Nephron progenitor cell (in vitro differentiated cells): ENCODE measurements at places on chromosomes 5 and 9.

DNA sequence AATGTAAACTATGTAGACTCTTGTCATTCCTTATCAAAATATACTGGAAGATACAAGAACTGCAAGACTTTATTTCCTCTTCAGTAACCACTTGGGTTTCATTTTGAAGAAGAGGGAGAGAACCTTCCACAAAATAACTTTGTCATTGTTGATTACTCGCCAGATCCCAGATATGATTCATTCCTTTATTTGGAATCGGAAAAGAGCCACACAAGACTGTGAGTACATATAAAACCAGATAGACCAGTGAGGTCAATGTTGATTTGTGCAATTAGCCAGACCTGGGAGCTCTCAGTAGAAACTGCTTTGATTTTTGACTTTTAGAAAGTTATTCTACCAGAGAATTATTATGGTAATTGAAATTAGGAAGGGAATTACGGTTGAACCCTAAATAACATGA, 146.1 kb downstream of the TMEM167A start:
- peaks cover 9% of the 10 kb centered on the region for H3K4me1 ChIP-seq
- no peaks in the 10 kb centered on the region for H3K27me3 ChIP-seq
- no peak overlapping the region for H3K27ac ChIP-seq
- peaks cover 9% of the 10 kb centered on the region for H3K36me3 ChIP-seq

DNA sequence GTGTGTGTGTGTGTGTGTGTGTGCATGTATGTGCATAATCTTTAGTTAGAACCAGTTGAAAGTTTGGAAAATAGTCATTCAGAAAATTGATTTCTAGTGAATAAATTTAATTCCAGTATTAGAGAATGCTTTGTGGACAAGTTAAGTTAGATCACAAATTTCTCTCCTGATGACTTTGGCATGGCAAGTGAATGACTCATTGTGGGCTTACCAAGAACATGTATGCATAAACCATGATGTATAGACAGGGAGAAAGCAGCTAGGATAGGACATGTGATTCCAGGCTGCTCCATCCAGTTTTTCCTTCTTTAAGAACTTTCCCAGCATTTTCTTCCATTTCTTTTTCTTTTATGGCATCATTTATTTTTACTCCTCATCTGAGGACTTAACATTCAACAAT, 85.7 kb upstream of the SGCD start:
- H3K27ac ChIP-seq = no peak overlapping the region
- no peaks in the 10 kb centered on the region for H3K4me1 ChIP-seq
- DNase-seq = no peak
- no peak overlapping the region for H3K4me3 ChIP-seq

DNA sequence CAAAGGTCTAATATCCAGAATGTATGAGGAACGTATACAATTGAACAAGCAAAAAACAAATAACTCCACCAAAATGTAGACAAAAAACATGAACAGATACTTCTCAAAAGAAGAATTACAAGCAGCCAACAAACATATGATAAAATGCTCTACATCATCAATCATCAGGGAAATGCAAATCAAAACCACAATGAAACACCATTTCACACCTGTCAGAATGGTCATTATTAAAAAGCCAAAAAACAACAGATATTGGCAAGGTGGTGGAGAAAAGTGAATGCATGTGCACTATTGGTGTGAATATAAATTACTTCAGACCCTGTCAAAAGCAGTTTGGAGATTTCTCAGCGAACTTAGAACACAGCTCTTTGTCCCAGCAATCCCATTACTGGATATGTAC, 313.8 kb downstream of the ARRDC3 start:
- peaks cover 49% of the 10 kb centered on the region for H3K36me3 ChIP-seq
- H3K27ac ChIP-seq = no peak overlapping the region
- no peak overlapping the region for H3K4me3 ChIP-seq

DNA sequence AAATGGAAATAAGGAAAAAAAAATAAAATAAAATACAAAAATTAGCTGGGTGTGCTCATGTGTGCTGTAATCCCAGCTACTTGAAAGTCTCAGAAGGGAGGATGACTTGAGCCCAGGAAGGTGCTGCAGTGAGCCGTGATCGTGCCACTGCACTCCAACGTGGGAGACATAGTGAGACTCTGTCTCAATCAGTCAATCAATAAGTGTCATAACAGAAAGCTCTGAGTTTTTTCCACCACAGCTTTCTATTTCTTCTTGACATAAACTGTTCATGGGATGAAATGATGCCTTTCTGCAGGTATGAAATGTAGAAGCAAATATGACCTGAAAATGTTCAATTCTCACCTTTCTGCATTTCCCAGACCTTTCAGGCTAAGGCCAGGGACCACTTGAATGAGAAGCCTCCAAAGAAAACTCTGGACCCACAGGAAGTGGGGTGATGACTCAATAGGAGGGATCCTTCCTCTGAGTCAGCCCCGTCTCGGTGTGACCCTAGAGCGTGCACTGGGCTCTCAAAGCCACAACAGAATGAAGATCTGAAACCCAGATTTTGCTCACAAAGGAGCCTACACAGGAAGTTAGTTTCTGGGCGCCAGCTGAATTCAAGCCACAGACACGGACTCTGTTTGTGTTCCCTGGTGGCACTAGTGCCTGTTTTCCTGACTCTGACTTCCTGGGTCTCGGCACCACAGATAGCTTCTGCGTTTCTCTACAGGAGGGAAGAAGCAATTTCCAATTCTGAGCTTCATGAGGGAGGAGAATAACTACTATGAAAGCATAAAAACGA, 62.0 kb downstream of the ANKH start:
- peaks cover 5% of the 10 kb centered on the region for H3K36me3 ChIP-seq
- no peak overlapping the region for H3K27ac ChIP-seq
- no peaks in the 10 kb centered on the region for H3K27me3 ChIP-seq

GRCh38 chr9:124708633-124709291, 62.3 kb downstream of the NR6A1 start:
- peaks cover 16% of the 10 kb centered on the region for H3K4me1 ChIP-seq
- no peaks in the 10 kb centered on the region for H3K27me3 ChIP-seq
- peaks cover 66% of the 10 kb centered on the region for H3K36me3 ChIP-seq
- no peak overlapping the region for H3K4me3 ChIP-seq
- H3K27ac ChIP-seq = no peak overlapping the region

DNA sequence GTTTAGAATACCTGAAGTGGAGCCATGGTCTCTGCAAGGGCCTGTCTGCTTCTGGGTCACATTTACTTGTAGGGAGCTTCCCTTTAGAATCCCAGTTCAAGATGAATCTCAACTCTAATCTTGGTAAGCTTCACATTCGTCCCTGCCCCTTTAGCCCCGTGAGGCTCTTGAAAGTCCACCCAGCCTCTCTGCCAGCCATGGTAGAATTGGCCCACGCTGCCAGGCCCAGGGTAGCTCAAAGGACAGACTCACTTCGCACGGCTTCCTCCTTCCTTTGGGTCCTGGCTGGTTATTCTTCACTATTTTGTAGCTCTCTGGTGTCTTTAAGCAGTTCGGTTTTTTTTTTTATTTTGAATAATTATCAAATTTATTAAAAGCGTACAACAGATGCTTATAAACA, 28.6 kb upstream of the NKX2-5 start:
- H3K27me3 ChIP-seq = peaks cover 85% of the 10 kb centered on the region
- H3K4me3 ChIP-seq = no peak overlapping the region
- peaks cover 25% of the 10 kb centered on the region for H3K4me1 ChIP-seq
- no peak for DNase-seq

DNA sequence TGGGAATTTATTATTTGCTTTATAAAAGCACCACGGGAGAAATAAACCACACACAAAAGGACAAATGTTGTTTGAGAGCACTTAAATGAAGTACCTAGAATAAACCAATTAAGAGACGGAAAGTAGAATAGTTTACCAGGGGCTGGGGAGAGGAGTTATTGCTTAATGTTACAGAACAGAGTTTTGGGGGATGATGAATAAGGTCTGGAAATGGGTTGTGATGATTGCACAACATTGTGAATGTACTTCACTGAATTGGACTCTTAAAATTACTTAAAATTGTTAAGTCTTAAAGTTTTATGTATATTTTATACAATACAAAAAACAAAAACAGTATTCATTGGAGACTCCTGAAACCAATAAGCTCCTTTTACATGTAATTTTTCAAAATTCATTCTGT, 1.5 kb downstream of the ZBTB43 start:
- peaks cover 4% of the 10 kb centered on the region for H3K36me3 ChIP-seq
- peaks cover 23% of the 10 kb centered on the region for H3K27me3 ChIP-seq
- peak overlapping the region; percentile 96 for H3K4me3 ChIP-seq
- H3K4me1 ChIP-seq = peaks cover 38% of the 10 kb centered on the region

- no peak overlapping the region for H3K4me3 ChIP-seq
- peaks cover 77% of the 10 kb centered on the region for H3K4me1 ChIP-seq
- DNase-seq = no peak
- H3K27ac ChIP-seq = peak overlapping the region; percentile 89
Measured at GRCh38 chr5:80151890-80152289, 104.0 kb downstream of the SERINC5 start.

DNA sequence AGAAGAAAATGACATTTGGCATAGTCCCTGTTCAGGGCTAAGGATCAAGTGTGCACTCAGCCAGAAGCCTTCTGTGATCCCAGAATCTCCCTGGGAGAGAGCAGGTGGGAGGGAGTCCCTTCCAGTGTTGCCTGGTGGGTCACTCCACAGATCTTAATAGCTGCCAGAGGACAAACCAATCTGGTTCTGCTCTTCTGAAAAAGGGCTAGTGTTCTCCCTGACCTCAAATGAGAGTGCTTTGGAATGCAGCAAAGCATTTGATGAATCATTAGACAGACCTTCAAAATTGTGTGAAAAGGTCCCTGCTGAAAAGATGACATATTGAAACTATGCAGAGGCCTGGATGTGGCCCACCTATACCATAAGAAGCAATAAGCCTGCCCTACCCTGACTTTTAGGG, 339.7 kb downstream of the TMEM232 start:
- H3K27me3 ChIP-seq = no peaks in the 10 kb centered on the region
- no peak overlapping the region for H3K27ac ChIP-seq
- H3K4me1 ChIP-seq = peaks cover 30% of the 10 kb centered on the region
- no peak overlapping the region for H3K4me3 ChIP-seq
- no peak for DNase-seq

GRCh38 chr5:68565427-68565826, 349.9 kb downstream of the PIK3R1 start:
- H3K4me3 ChIP-seq = no peak overlapping the region
- peaks cover 4% of the 10 kb centered on the region for H3K27me3 ChIP-seq
- H3K4me1 ChIP-seq = peaks cover 9% of the 10 kb centered on the region
- no peak for DNase-seq

DNA sequence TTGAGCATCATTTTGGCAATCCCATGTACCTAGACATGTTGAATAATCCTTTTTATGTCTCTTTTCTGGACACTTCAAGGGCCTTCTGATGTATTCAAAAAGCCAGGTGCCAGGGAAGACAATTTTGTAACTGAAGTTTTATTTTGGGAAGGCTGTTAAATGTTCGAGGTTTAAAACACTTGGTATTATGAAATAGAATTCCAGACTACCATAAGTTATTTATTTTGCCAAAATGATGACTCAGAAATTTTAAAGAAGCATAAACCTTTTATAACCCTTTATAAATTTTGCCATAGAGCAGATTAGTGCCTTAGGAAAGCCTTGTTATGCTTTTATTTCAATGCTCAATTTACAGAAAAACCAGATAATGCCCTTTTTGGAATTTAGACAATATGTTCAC, 30.3 kb upstream of the UHRF2 start:
- H3K4me3 ChIP-seq = no peak overlapping the region
- no peak overlapping the region for H3K27ac ChIP-seq
- H3K36me3 ChIP-seq = no peaks in the 10 kb centered on the region
- H3K4me1 ChIP-seq = no peaks in the 10 kb centered on the region

DNA sequence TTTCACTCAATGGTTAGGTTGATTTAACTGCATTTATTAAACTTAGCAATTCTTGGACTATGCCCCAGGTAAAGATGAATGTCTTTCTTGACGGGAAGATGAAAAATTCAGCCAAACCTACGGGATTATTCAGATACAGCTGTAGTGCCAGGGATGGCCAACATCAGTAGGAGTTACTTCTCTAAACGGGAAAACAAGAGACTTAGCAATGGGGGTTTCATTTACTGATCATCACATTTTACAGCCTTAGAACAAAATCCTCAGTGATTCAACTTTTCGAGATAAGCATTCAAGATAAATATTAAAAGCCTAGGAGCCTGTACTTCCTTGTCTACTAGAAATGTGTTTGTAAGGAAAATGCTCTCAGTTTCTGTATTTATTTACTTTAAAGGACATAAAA, 46.1 kb downstream of the S1PR3 start:
- H3K4me1 ChIP-seq = peaks cover 24% of the 10 kb centered on the region
- no peaks in the 10 kb centered on the region for H3K36me3 ChIP-seq
- H3K27ac ChIP-seq = no peak overlapping the region
- no peaks in the 10 kb centered on the region for H3K27me3 ChIP-seq
- H3K4me3 ChIP-seq = no peak overlapping the region

GRCh38 chr9:83153030-83153429, 90.1 kb upstream of the RASEF start:
- H3K27ac ChIP-seq = no peak overlapping the region
- no peaks in the 10 kb centered on the region for H3K27me3 ChIP-seq
- no peak overlapping the region for H3K4me3 ChIP-seq
- DNase-seq = no peak
- H3K36me3 ChIP-seq = no peaks in the 10 kb centered on the region

DNA sequence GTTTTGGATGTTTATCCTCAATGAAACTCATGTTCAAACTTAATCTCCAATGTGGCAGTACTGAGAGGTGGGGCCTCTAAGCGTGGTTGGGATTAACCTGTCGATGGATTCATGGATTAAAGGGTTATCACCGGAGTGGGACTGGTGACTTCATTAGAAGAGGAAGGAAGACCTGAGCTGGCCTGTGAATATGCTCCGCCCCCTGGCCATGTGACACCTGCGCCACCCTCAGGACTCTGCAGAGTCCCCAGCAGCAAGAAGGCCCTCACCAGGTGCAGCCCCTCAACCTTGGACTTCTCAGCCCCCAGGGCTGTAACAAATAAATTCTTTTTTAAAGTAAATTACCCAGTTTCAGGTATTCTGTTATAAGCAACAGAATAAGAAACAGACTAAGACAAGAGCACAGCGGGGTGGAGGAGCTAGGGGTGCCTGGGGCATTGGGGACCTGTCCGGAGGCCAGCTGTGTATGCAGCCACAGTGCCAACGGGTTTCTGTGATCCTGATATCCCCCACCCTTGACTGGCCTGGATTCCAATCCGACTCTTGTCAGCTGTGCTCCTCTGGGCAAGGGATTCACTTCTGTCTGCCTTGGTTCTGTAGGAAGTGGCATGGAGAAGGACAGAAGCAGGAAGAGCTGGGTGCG, 3.2 kb upstream of the MAPK9 start:
- peaks cover 35% of the 10 kb centered on the region for H3K36me3 ChIP-seq
- H3K27ac ChIP-seq = no peak overlapping the region
- no peak overlapping the region for H3K4me3 ChIP-seq
- DNase-seq = no peak
- peaks cover 10% of the 10 kb centered on the region for H3K27me3 ChIP-seq
